ENCODE measurements at places on chromosomes 1 and 21.
A peak's percentile ranks its signal among the peaks of the same experiment; 100 is the strongest.

- no peak for DNase-seq
Observed at GRCh38 chr1:116131866-116132605, 20.8 kb downstream of the MAB21L3 start.

GRCh38 chr1:67418839-67419586 lies 11.2 kb downstream of the SERBP1 start:
- DNase-seq = no peak

DNA sequence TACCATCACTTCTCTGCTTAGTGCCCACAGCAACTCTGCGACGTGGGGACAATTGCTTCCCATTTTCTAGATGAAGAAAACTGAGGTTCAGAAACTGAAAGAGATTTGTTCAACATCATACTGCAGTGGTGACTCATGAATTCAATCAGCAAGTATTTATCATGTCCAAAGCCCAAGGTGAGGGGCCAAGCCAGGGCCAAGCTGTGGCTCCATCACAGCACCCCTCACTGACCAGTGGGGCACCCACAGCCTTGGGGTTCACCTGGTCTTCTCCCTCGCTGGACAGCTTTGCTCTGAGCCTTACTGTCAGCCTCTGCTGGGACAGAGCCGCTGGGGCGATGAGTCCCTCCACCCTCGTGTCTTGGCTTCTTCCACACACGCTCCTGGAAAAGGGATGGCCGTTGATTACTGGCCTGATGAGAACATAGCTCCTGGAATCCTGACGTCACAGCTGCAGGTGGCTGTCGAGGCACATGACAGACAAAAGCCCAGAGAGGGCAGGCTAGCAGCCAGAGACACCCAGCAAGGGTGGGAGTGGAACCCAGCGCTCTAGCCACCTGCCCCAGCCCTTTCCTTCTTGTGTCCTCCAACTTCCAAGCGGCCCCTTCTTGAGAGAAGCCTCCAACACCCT lies 6.2 kb downstream of the EDN2 start:
- DNase-seq = peak; percentile 64

DNA sequence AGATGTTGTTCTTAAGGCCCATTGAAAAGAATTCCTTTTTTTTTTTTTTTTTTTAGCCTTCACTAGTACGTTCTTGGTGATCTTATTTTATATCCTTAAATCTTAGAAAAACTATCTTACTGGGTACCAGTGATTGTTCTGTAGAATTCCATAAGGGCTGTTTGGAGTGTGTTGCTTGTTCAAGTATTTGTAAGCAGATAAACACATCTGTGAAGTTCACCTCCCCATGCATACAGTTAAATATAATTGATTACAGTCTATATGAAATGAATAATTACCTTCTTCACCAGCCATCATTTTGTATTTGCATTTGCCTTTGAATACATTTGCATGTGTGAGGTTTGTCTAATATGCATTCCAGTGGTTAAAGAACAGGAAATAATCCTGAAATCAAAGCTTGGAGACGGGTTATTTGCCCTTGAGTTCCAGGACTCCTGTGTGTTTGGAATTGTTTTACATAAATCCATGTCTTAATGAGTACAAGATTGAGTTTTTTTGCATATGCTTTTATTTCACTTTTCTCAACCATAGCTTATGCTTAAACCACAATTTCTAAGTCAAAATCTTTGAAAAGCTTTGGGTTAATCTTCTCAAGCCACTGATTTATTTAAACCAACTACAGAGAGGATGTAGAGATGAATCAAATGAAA lies 73.1 kb downstream of the VPS13D start:
- no peak for DNase-seq
